Fibroblast of skin of left biceps (primary cell): ENCODE measurements at places on chromosomes 1 and 21.

- no peak for DNase-seq
Measured at GRCh38 chr1:30912913-30913652, 4.5 kb upstream of the SDC3 start.

- peak; percentile 31 for DNase-seq
Measured at GRCh38 chr1:94160811-94161210, 39.9 kb upstream of the ABCA4 start.

- DNase-seq, result no peak
Measured at GRCh38 chr1:110639724-110640386, 33.7 kb upstream of the KCNA2 start.

GRCh38 chr1:3119061-3119460 lies 50.1 kb downstream of the PRDM16 start:
- no peak for DNase-seq

DNA sequence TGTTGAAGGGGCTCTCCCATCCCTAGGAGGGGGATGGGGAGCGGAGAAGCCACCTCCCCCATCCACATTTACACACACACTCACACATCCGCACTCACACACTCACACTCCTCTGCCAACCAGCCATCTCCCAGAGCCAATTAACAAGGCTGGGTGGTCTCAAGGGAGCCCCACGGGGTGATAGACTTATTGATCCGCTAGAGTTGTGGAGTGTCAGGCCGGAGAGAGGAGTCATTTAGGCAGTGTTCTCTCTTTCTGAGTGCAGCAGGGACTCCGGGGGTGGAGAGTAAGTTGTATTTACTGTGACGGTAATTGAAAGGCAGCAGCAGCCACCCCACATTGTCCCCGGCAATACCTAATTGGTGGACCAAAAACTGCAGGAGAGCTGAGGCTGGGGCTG lies 61.6 kb downstream of the KLHDC7A start:
- DNase-seq, result no peak

DNA sequence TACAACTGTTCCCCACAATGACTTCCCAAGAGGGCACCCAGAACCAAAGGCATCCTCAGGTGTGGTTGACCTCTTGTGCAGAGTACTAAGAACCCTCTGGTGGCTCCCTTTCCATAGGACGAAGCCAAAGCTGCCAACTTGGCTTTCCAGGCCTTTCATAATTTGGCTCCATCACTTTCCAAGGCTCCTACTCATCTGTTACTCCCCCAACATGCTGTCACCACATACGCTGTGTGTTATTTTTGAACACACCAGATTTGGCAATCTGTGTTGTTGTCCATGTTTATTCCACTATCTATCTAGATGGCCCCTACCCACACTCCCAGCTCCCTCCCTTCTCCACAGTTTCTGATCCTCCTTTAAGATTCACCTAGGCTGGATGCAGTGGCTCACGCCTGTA lies 10.2 kb upstream of the NKAIN1 start:
- no peak for DNase-seq

DNA sequence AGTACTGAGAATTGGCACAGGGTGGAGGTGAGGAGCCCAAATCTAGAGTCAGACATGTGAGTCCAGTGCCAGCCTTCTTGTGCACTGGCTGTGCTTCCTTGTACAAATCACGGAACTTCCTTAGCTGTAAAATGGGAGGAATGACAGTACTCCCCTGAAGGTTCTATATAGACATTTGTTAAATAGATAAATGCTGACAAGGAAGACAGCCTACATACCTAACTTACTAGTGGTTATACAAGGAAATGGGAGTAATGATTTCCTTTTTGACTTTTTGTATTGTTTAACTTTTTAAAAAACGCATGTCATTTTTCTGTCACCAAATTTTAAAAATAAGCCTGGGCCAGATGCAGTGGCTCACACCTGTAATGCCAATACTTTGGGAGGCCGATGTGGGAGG lies 50.2 kb downstream of the WARS2 start:
- DNase-seq, result no peak

GRCh38 chr1:209154912-209155311 lies 428.6 kb upstream of the CAMK1G start:
- DNase-seq, result no peak

- DNase-seq, result no peak
Measured at GRCh38 chr1:70497152-70497551, 86.1 kb downstream of the CTH start.

- DNase-seq, result no peak
Measured at GRCh38 chr21:21740207-21740606, 742.0 kb downstream of the NCAM2 start.

DNA sequence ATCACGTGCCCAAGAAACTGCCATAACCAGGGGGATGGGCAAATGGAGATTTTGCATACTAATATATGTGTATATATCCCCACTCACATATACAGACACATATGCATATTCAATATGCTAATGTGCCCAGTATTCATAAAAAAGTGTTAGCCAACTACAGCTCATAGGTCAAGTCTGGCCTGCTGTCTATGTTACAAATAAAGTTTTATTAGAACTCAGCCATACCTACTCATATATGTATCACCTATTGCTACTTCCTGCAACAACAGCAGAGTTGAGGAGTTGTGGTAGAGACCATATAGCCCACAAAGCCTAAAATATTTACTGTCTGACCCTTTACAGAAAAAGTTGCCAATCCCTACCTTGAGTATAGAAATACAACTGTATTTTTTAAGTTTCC lies 93.3 kb downstream of the SDCCAG8 start:
- no peak for DNase-seq

DNA sequence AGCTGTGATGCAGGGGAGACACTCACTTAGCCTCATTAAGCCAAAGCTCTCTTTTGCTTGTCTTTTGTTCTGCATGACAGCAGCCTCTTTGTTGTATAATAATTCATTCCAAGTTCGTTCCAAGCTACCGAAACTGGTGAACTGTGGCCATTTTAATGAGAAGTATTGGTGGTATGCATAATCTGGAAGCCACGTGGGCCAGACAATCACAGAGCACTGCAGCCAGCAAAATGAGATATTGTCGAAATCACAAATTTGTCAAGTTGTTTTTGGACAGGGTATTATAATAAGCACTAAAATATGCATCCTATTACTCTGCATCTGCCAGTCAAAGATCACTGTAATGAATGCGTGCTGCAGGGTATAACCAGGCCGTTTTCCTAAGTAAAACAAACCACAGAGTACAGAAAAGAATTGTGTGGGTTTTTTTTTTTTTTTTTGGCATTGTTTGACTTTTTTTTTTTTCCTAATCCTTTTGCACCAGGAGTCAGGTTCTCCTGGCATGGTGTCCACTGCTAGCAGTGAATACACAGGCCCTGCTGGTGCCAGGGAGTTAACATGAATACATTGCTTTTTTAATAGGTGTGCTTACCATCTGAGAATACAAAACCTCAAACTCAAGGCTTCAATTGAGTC lies 423.9 kb downstream of the PTBP2 start:
- peak; percentile 79 for DNase-seq

- no peak for DNase-seq
Measured at GRCh38 chr1:153261281-153262069, 2.0 kb downstream of the LORICRIN start.

DNA sequence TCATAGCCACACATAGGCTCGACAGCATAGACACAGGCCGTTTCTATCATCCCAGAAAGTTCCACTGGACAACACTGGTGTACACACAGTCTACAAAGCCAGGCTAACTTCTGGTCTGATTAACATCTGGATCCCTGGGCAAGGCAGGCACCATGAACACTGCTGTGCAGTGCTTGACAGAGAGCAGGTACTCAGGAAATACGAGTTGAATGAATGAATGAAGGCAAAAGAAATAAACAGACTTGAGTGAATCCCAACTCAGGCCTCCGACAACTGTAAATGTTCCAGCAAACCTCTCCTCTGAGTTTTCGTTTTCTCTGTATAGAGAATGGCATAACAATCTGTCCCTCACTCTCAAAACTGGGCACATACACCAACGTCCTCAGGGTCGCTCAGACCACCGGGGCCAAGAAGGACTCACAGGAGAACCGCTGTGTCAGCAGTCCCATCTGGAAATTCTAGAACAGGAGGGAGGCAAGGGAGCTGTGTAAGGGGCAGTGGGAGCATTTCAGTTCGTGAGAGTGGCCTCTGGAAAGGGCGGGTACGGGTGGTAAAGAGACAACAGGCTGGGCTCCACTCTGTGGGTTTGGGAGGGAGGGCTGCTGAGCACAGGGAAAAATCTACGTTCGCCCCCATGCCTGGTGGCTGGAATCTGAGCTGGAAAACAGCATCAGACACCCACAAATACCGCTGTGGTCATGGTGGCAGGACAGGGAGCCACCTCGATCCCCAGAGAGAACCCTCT lies 15.1 kb upstream of the ECE1 start:
- no peak for DNase-seq

DNA sequence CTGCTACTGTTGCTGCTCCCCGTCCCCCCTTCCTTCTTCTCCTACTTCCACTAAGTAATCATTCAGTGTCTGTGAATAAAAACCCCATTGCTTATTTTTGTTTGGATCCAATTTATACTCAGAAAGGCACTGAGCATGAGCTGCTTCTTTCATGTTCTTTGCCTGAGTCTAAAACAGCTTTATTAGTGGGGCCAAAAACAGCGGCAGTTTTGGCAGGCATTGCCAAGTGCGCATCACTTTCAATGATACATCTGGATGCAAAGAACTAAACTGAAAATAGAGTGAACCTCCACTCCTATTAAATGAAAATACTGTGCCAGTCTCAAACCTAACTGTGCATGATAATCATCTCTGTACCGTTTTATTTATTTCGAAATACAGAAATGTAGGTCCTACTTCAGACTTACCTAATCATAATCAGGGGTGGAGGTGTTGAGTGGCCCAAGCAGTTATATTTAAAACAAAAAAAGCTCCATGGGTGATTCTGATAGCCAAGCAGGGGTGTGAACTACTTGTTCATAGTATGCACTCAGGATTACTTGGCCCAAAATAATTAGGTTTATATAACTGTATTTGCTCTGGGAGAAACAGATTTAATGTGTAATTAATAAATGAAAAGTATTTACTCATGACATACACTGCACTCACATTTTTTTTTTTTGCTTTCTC lies 48.4 kb downstream of the NEK7 start:
- DNase-seq, result no peak

DNA sequence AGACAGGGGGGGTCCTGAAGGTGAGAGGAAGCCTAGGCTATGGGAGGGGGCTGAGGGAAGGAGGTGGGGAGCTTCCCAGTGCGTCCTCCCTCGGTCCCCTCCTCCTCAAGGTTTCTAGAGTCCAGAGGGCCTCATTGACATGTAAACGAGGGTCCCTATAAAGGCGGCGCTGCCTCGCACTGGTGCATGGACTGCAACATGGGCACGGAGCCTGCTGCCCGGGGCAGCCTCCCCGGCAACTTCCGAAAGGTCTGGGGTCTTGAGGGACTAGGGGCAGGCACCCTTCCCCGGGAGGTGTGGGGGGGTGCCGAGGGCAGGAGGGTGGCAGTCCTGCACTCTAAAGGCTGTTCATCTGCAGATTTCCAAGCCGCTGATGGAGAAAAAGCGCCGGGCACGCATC lies at the start of gene HES3:
TSS of gene HES3 (plus strand) at position 187 of the 400 bp plus-strand sequence. CDS start at position 374, 187 bp downstream.
- DNase-seq, result no peak

DNA sequence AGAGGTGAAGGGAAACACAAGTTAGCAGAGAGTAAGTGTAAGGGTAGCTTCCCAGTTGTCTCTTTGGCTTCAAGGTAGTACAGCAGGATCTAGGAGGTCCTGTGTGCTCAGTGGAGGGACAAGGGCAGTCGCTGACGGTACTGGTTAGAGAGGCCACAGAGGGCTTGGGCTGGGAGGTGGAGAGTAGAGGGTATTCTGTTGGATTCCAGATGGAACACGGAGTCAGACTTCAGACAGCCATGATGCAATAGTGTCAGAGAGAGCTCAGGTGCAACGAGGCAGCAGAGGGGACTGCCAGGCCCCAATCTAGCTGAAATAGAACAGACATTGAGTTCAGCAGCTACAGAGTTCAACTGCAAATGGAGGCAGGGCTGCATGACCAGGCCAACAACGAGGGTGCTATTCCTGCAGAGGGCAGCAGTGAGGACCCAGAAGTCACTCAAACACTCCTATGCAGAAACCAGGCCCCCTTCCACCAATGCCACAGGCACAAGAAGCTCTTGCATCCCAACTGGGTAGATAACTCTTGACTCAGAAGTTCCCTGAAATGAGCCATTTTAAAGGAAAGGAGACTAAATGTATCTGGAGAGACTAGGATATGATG lies 325.0 kb upstream of the ESRRG start:
- no peak for DNase-seq

DNA sequence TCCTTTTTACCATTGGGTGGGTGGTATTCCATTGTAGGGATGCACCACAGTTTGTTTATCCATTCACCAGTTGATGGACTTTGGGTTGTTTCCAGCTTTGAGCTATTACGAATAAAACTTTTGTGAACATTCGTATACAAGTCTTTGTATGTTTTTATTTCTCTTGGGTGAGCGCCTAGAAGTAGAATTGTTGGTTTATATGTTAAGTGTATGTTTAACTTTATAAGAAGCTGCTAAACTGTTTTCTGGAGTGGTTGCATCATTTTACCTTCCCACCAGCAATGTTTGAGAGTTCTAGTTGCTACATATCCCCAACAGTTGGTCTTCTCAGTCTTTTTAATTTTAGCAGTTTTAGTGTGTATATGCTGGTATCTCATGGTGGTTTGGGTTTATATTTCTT lies 132.5 kb downstream of the PEX14 start:
- DNase-seq, result no peak

GRCh38 chr1:216330262-216330661 lies 93.0 kb downstream of the USH2A start:
- no peak for DNase-seq

- no peak for DNase-seq
Measured at GRCh38 chr1:41293779-41294178, 51.7 kb upstream of the SCMH1 start.

GRCh38 chr1:168509875-168510791 lies 33.7 kb downstream of the XCL2 start:
- no peak for DNase-seq

DNA sequence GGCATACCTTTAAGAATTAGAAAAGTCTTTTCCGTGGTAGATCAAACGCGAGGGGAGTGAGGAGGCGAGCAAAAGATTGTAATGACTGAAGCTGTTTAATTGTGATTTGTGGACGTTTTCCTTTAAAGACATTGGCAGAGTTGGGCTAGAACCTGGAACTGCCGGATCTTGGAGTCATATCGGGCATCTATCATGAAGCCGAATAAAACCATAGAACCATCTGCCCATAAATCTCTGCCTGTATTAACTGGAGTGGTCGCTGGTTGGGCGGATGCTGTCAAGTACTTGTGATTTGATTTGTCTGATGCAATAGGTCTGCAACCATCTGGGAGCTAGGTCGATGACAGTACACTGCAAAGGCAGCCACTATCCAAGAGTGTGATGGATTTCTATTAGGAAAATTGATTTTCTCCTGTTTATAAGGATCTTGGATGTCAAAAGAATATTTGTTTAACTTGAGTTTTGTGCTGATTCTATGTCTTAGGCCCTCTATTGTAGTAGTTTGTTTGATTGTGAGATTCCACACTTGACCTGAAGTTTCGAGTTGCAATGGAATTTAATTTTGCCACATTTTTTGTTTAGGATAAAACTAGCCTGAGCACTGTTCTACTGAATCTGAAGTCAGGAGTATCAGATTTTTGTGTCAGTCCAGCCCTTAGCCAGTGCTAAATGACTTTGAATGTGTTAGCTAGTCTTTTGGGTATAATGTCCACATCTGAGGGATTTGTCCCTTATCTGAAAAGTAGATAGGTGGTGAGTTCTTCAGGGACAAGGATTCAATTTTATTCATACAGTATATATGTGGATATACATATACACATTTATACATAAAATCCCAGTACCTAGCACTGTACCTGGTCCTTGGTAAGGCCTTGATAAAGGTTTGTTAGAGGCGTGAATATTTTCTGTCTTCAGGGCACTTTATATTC lies 1.2 kb downstream of the SARS1 start:
- DNase-seq, result peak; percentile 89
